ENCODE measurements at places on chromosomes 3 and 15.

GRCh38 chr3:157786618-157787017 lies 283.4 kb upstream of the VEPH1 start:
- DNase-seq, result no peak

- DNase-seq, result no peak
Observed at GRCh38 chr15:27479296-27480140, 508.5 kb downstream of the GABRG3 start.

DNA sequence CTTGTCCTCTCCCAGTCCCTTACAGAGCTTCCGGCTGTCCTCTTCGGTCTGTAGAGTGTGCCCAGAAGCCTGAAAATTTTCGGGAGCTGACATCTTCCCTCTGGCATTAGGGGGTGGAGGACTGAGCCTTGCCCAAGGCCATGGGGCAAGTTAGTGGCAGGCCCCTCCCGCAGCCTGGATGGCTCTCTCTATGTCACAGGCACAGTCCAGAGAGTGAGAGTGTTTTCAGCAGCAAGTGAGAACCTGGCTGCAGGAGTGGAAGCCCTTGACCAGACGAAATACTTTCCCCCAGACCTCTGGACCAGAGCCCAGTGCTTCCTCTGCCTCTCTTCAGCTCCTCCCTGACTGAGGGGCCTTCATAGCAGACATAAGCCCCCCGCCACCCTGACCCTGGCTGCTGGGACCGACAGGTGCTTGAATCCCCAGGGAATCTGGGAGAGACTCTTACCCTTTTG lies 50.5 kb upstream of the SEC22A start:
- DNase-seq, result no peak

GRCh38 chr3:149180057-149180573 lies 41.5 kb downstream of the CP start:
- peak; percentile 67 for DNase-seq

- no peak for DNase-seq
Observed at GRCh38 chr15:35281515-35281914, 196.4 kb upstream of the NANOGP8 start.

DNA sequence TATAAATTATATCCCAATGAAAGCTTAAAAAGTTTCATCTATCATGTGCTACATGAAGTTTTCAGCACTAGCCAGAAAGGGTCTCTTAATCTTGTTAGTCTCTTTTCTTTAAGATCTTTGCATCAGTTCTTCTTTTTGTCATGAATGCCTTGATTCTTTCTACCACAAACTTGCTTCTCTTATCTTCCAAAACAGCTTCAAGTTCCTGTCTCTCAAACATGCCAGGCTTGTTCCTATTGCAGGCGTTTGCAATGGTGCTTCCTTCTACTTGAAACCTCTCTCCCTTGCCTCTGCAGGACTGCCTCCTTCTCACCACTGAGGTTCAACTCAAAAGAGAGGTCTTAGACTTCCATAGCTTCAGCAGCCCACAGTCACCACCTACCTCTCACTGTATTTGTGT lies 104.3 kb upstream of the FRMD4B start:
- no peak for DNase-seq

- DNase-seq, result no peak
Observed at GRCh38 chr15:74696808-74697207, 984 bp upstream of the EDC3 start.

DNA sequence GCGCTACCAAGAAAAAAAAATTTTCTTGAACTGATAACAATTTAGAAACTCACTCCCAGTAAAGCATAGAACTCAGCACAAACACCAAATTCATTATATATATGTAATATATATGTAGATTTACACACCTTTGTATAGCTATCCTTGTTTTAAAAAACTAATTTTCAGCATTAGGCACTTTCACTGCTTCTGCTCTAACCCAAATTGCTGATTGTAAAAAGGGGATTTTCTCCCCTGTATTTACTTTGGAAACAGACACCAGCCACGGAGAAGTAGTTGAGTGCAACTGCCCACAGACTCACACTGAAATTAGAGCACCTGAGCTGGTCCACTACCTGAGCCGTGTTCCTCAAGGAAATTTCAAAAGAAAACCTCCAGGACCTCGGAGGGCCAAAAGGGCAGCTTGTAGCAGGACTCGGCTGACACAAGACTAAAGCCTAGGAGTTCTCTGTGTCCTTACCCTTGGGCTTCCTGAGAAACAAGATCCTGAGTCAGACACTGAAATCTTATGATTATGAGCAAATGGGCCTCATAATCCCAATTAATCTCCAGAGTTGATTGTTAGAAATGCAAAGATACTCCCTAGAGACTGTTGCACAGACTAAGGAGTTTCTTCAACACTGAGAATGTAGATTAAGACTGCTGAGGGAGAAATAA lies 106.0 kb downstream of the TNIK start:
- no peak for DNase-seq

DNA sequence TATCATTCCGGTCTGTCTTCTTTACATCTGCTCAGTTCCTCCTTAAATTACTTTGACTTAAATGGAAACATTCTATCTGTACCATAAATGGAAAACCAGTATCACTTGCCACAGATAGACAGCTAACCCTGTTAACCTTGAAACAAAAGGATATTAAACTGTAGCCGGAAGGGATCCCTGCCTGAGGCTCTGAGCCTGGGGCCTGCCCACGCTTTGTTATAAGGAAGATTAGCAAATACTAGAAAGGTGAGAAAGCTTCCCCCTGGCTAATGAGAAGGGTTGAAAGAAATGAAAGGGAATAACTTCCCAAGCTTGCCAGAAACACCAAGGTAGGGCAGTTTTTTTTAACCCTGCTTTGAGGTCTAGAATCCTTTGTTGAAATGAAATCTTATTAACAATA lies 927.6 kb downstream of the FHIT start:
- no peak for DNase-seq

DNA sequence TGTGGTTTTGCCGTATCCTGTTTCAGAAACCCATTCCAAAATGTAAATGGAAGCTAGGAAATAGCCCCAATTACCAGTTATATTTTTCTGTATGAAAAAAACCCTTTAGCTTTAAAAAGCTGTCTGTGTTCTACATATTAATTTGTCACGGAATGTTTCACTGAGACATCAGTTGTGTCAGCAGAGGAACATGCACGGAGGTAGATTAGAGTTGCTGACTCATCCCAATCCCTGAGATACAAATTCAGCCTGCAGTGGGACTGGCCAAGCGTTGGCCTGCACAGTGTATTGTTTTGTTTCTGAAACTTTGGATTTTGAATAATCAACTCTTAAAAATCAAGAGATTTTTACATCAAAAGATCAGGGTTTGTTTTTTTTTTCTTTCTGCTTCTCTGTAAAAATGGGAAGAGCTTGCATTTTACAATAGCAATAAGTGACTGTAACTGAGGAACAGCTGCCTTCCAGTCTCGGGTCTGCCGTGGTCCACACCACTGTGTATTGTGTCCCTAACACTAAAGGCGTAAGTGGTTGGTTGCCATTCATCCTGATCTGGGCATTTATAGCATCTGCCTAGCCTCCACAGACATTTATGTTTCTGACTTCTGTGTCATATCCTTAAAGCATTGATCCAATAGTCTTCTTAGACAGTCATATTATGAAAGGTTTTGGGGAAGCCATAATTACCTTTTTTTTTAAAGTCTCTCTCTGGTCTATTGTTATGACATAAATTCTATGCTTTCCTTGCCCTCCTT lies 218.1 kb downstream of the ADAMTSL3 start:
- no peak for DNase-seq

- no peak for DNase-seq
Observed at GRCh38 chr15:36658312-36658711, 78.9 kb downstream of the CDIN1 start.

DNA sequence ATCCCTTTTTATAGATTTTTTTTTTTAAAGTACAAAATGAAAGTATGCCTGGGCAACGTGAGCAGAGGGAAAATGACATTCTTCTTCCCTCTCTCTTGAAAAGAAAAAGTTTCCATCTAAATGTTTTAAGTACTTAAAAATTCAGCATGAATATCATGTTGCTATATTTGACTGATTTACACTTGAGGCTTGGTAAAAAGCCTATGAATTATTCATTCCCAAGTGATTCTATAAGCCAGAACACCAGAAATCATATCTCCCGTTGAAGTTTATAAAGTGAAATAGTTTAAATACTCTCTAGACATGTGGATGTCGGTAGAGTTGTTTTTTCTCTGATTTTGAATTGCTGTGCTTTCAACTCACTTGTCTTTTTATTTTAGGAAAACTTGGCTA lies 276.2 kb upstream of the RARB start:
- DNase-seq, result no peak

DNA sequence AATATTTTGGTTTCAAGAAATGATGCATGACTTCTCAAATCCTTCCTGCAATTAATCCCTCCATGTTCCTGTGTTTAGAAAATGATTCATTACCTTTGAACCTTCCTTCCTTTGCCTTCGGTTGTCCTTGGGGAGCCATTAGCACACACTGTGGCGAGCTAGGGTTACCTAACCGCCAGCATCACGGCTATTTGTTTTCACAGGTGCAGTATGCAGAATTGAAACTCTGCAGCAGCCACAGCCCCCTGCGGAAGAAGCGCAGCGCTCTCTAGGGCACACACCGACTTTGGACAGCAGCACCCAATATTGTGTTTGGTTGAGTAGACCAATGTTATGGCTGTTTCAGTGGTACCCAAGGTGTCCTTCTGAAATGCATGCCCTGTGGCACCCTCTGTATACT lies 247.4 kb downstream of the MCTP2 start:
- no peak for DNase-seq

- DNase-seq, result no peak
Observed at GRCh38 chr3:1499694-1500093, 406.9 kb downstream of the CNTN6 start.

GRCh38 chr3:131543714-131544113 lies 40.9 kb upstream of the MRPL3 start:
- no peak for DNase-seq

- no peak for DNase-seq
Observed at GRCh38 chr3:9122732-9123364, 126.6 kb downstream of the SRGAP3 start.

GRCh38 chr3:31247850-31248562 lies 284.7 kb upstream of the STT3B start:
- no peak for DNase-seq

GRCh38 chr15:55381595-55381994 lies 26.6 kb downstream of the CCPG1 start:
- DNase-seq, result no peak

- no peak for DNase-seq
Observed at GRCh38 chr3:177596248-177596815, 399.1 kb upstream of the TBL1XR1 start.

DNA sequence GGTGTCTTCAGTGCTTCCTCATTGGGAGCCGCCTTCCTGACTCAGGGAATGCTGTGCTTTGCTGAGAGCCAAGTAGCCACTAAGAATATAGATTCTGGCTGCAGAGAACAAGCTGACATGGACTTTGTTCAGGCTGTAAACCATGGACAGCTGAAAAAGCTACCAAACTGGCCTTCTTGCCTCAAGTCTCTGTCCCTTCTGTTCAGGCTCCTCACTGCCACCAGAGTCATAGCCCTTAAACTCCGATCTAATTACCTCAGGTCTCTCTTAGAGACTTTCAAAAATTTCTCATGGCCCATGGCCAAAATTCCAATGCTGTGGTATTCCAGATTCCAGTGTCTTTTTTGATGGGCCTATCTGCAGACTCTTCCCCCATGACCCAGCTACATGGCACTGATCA lies 19.4 kb upstream of the PTX3 start:
- DNase-seq, result no peak

DNA sequence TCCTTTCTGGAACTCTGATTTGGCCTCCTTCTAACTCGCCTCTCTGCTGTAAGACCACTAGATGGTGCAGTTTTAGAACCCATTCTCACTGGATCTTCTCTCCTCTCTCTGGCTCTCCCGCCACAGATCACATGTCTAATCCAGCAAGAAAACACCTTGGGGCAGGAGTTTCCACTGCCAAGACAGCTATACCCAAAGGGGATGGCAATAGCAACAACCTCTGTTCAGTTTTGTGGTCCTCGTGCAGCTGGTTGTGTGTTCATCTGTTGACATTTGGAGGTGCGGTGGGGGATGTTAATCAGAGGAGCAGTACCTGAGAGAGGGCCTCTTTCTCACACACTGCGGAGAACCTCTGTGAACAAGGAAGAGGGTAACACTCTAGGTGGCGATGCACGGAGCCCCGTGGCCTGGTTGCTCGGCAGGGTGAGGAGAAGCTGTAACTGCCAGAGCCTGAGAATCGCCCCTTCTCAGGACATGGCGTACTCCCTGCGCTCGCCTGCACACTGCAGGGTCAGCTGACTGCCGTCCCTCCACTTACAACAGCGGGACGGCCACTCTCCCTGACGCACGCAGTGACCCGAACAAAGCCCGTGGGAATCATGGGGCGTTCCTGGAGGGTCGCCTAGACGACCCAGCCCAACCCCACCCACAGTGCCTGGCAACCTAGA lies at the start of gene TEX55:
TEX55 (plus strand) TSS at position 666 of the 668 bp plus-strand sequence. CDS start 25 bp downstream, outside the sequence.
- DNase-seq, result peak; percentile 60

DNA sequence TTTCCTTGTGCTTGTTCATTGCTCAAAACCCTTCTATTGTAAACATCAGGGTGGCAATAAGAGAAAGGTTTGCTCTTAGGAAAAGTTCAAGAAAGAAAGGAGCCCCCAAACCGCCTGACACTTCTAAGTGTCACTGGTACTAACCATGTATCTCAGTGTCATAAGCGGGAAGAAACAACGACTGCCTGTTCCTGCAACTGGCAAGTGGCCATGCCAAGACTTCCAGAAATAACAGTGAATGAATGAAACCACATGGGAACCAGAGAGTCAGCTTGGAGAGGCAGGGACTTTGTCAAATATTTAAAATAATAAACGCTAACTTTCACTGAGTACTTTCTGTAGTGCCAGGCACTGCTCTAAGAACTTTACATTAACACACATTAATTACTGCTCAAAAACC lies 1.1 kb downstream of the PLSCR2 start:
- DNase-seq, result no peak

GRCh38 chr3:71069797-71070196 lies 513.7 kb downstream of the FOXP1 start:
- DNase-seq, result no peak

DNA sequence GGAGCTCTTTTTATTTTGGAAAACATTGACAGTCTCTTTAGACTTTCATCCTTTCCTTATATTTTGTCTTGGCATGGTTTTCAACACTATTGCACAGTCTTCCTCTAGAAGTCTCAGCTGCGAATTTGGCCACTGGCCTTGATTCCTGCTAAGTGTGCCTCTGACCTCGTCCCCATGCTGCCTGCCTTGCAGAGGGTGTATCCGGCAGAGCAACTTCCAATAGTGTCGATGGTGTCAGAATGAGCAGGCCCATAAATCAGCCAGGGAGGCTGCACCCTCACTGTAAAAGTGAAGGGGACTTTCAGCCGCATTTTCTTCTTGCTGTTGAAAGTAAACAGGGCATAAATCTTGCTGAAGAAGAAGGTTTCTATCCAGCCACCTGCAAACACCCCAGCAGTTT lies 336.7 kb upstream of the TRIM42 start:
- no peak for DNase-seq

DNA sequence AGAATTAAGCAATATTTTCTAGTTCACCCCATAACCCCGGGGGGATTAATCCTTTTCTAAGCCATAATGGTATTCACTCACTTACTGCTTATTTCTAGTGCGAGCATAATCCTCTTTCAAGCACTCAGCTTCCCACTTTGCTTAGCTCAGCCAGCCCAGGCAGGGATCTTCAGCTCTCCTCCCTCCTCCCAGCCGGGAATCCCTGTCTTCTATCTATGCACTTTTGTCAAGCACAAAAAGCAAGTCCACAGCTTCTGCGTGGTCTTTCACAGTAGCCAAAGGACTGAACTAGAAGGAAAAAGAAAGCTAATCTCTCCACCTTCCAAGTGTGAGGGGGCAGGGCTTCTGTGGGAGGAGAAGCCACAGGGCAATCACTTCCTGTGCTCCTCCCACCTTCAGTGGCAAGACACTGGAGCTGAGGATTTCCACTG lies 62.8 kb downstream of the PEX5L start:
- no peak for DNase-seq

All from upper lobe of right lung (tissue), 1 donor.